ENCODE measurements at places on chromosomes 6 and 20.

DNA sequence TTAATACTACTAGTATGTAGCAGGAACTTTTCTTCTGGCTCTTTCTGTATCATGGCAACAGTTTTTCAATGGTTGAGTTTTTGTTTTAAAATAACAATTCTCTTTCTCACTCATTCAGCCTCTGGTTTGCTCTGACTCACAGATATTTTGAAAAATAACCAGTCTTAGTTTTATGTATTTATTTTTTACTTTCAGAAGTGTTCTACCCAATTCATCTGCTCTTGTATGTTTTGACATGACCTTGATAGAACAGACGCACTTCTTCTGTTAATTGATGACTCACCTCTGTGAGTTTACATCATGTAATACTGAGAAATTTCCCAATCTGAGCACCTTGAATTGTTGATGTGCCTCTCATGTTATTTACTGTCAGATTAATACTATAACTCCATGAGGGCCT lies 178.9 kb downstream of the SASH1 start:
- no peak for DNase-seq

DNA sequence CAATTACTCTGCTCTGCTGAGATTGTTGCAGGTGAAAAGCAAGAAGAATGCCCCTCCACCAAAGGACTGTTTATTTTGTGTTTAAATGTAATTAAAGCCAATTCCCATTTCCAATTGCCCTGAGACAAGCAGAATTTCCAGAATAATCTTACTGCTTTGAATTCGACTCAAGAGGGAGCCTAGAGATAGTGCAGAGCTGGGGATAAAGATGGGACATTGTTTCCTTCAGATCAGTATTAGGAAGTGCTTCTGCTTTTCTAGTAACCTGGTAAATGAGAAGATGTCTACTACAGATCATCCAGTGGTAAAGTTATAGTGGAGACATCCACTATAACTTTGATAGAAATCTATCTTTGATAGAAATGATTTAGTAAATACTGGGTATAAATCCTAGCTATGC lies 326.9 kb downstream of the UBE3D start:
- no peak for DNase-seq

DNA sequence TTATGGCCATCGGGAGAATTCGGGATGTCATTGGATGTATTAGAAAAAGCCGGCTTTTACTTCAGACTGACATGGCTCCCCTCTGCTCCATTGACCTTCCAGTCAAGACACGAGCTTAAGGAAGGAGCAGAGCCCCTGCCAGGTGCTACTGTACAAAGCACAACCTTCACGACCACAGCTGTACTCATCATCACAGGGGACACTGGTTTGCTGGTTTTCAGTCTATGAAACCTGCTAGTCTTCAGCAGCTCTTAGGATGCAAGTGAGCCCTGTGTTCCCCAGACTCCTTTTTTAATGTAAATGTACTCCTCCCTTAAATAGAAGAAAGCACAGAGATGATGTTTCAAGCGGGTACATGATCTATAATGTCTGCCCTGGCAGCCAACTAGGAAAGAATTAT lies 1.9 kb upstream of the TRAPPC3L start:
- DNase-seq, result no peak

DNA sequence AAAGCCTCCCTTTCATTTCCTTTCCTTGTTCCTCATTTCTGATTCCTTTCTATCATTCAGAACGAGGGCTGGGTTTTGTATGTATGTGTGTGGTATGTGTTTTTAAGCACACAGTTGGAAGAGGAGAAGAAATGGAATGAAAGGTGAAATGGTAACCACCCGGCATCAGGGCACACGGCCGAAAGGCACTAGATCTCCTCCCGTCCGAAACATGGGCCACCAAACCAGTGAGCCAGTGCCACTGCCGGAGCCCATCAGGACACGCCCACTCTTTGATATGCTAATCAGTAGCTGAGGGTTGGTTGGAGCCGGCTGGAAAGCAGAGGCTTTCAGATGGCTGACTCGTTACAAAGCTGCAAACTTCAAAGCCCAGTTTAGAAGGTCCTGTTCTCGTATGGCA lies 228.6 kb upstream of the JARID2 start:
- no peak for DNase-seq

DNA sequence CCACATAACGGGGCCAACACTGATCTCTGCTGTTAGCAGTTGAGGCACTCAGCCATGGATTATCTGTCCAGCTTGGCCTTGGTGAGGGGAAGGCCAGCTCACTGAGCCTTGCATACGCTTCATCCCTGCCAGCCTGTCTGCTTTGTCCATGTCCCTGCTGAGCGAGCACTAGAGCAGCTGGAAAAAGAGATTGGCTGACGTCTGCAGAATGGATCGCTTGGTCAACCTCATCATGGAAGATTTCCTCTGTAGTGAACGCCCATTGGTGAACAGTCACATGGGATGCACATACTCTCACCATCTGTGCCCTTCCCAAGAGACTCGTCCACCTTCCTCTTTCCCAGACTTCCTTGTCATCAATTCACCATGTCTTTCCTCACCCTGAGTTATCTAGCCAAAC lies 26.9 kb downstream of the MUC22 start:
- DNase-seq, result no peak

GRCh38 chr6:3072798-3073197 lies 4.5 kb downstream of the RIPK1 start:
- DNase-seq, result no peak

Data from NCI-H1694 treated with DMSO at 0.1 percent for 48 hours (cell line).